Activated CD4-positive, alpha-beta T cell treated with anti-CD3 and anti-CD28 coated beads, Interleukin-2, amount 50 U/mL, for 1 hour (primary cell): ENCODE measurements at places on chromosomes 7 and 10.

- no peak for DNase-seq
Observed at GRCh38 chr10:125017547-125018298, 75.8 kb downstream of the ZRANB1 start.

GRCh38 chr10:52379287-52379686 lies 65.2 kb downstream of the DKK1 start:
- DNase-seq: no peak

DNA sequence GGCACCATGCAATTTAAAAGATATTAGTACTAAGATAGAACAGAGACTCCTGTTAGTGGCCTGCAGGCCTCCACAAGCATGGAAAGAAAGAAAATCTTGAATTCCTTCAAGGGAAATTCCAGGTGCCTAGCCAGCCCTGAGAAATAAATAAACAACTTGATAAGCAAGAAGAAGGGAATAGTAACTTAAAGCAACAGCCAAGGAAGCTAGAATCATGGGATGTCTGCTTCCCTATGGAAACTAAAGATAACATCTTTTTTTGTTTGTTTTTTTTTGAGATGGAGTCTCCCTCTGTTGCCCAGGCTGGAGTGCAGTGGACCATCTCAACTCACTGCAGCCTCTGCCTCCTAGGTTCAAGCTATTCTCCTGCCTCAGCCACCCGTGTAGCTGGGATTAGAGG lies 128.6 kb downstream of the SKIDA1 start:
- no peak for DNase-seq

DNA sequence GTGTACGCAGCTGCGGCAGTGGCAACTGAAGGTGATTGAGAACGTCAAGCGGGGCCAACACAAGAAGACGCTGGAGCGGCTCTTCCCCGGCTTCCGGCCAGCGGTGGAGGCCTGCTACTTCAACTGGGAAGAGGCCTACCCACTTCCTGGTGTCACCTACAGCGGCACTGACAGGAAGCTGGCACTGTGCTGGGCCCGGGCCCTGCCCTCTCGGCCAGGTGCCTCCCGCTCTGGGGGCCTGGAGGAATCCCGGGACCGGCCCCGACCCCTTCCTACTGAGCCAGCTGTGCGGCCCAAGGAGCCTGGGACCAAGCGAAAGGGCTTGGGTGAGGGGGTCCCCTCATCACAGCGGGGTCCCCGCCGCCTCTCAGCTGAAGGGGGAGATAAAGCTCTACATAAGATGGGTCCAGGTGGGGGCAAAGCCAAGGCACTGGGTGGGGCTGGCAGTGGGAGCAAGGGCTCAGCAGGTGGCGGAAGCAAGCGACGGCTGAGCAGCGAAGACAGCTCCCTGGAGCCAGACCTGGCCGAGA lies 6.5 kb downstream of the ZSWIM8 start:
- DNase-seq: no peak

DNA sequence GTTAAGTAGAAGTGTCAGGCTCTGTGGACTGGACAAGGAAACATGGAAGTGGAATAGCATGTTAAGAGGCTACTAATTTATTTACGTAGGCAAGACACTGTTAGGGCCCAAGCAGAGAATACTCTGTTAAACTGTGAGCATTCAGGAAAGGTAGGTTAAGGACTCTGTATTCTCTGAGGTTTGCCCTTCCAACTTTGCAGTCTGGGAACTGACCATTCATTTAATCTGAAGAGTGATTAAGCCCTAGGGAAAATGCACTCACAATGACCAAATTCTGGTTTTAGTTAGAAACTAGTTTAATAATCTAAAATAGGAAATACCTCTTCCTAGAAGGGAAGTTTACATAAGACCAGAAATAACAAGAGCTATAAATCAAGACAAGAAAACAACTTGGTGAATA lies 266.6 kb downstream of the SUGCT start:
- no peak for DNase-seq

DNA sequence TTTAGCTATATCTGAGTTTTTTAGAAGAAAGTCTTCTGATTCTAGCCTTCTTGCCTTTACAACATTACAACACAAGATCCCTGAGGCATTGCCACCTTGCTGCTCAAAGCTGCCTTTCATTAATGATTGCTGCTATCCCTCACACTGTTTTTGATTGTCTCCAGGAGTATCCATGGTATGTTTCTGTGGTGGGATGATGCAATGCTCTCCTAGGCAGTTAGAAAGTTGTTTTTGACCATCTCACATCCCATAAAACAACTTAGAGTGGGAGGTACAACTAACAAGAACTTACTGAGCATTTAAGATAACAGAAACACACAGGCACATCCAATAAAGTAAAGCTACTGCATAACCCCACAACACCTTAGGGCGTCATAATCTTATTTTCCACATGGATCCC lies 1156.0 kb upstream of the LRRTM3 start:
- no peak for DNase-seq

DNA sequence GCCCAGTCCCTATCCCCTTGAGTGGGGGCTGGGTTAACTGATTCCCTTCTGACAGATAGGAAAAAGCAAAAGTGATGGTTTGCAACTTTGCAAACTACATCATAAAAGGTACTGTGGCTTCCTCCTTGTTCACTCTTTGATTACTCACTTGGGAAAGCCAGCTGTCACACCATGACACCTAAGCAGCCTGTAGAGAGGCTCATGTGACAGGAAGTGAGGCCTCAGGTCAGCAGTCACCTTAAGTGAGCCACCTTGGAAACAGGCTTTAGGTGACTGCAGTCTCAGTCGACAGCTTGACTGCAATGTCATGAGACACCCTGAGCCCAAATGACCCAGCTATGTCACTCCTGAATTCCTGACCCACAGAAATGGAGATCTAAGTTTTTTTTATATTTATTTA lies 4.3 kb upstream of the CHCHD2 start:
- no peak for DNase-seq

DNA sequence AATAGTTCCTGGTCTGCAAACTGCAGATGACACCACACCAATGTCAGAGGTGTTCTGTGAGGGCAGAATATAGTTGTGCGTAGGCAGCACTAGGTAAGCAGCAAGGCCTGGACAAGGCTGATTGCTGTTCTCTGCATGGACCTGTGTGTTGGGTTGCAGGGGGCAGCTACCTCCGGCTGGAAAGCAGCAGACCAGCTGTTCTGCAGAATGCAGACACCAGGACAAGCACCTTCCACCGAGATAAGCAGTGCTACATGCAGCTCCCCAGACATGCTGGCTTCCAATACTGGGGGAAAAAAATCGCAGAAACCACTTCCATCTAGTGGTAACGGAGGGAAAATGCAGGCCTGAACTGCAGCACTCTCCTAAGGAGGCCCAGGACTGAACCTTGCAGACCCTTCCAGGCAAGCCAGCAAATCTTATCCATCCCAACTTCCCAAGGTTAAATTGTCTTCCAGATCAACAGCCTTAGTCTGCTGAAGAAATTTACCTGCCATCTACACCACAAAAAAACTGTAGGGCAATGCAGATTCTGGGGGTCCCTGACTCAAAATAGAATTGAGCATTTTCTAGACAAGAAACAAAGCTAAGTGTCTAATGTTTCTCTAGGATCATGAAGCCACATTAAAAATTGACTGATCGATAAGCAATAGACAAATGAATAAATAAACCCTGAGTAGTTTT lies 50.5 kb upstream of the COBL start:
- DNase-seq: no peak
